ENCODE measurements at places on chromosomes 4 and X.

- DNase-seq = no peak
Measured at GRCh38 chr4:8362483-8362882, 78.0 kb downstream of the ACOX3 start.

- no peak for DNase-seq
Measured at GRCh38 chrX:23792861-23793553, 10.0 kb downstream of the SAT1 start.

DNA sequence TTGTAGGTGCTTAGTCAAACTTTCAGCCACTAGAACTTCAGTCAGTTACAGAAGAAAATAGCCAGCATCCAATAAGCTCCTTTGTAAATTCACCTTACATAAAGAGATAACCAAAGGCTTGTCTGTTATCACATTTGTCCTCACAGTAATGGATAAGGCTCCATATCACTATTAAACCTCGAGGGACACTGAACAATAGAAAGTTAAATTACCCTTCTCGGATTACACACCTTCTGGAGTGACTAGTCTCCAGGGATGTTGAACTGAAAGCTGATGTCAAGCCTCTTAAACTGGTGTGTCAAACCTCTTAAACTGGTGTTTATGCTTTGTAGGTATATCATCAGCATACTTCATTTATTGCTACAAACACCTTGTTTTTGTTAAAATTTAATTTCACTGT is 639.0 kb downstream of the CENPC start:
- DNase-seq = no peak

DNA sequence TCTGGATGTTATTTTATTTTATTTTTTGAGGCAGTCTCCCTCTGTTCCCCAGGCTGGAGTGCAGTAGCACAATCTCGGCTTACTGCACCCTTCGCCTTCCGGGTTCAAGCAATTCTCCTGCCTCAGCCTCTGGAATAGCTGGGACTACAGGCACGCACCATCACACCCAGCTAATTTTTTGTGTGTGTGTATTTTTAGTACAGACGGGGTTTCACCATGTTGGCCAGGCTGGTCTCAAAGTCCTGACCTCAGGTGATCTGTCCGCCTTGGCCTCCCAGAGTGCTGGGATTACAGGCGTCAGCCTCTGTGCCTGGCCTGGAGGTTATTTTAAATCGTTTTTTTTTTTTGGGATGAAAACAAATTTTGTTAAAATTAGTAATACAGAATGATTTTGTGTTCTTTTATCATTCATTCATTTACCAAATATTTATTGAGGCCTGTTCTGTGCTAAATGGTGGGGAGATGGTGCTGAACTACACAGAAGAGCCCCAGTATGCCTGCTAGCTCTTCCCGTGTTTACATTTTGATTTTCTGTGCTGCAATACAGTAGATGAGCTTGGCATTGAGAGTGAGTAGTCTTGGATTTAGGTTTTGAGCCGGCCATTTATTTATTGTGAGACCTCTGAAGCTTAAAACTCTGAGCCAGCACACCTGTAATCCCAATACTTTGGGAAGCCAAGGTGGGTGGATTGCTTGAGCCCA is 22.7 kb downstream of the ADD1 start:
- no peak for DNase-seq

Measured in small intestine (tissue), 16 donors.